Tracheal epithelial cell (primary cell): ENCODE measurements at places on chromosomes 12 and 14. TPM values are rescaled to one million over a fixed set of nuclear protein-coding genes. Genes with fewer than 3 reads are reported as not detected.

MMP17 gene
- total RNA-seq = 4.0 and 8.7 TPM in 2 replicates

GPR137C gene
- under 0.01 TPM in 1 of 2 replicates, not detected in the other for total RNA-seq

HCAR3 gene
- 1.1 and 8.9 TPM in 2 replicates for total RNA-seq

TMEM121 gene
- 2.4 and 3.4 TPM in 2 replicates for total RNA-seq

SLC17A8 gene
- total RNA-seq = not detected in 2 replicates

GRIP1 gene
- 4.6 and 5.5 TPM in 2 replicates for total RNA-seq

COQ10A gene
- total RNA-seq = 5.5 and 8.2 TPM in 2 replicates
